ENCODE measurements at places on chromosomes 7 and 10.

DNA sequence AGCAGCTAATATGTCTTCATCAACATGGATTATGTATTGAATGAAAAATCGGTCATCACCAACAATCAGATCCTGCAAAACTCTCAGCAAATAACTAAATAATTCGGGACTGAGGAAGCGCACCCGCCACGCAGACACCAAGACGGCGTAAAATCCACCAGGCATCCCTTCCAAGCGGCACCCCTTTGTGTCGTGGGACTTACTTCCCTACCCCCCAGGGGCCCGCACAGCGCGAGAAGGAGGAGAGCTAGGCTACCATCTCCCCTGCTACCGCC lies 721 bp downstream of the ARL3 start:
- DNase-seq: no peak

DNA sequence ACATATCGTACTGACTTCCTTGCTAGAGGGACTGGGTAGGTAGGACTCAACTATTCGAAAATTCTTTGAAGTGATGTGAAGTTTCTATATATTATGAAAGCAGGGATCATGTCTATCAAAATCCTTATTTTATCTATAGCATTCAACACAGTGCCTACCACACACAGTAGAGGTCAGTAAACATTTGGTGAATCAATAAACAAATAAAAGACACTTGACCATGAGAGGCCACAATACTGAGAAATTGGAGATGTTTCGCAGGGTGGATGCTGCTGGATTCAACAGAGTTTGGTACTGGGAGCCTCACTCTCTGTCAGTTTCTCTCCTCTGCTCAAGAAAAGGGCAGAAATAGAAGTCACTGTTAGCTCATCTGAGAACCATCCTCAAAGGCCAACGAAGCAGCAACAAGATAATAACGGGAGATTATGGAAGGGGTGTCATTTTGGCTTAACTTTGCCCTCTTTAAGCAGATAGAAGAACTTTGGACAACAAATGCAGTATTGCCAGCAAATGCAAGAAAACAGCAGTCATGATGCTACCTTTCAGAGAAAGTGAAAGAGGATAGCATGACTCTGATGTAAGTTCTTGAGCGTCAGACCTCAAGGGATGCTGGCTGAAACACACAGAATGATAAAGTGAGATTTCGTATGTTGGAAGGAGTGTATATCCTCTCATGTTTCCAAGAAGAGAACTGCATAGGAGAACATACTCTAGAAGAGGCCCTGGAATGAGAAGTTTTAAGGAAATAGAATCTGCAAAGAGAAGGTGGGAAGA lies 107.6 kb downstream of the SEMA3E start:
- no peak for DNase-seq

DNA sequence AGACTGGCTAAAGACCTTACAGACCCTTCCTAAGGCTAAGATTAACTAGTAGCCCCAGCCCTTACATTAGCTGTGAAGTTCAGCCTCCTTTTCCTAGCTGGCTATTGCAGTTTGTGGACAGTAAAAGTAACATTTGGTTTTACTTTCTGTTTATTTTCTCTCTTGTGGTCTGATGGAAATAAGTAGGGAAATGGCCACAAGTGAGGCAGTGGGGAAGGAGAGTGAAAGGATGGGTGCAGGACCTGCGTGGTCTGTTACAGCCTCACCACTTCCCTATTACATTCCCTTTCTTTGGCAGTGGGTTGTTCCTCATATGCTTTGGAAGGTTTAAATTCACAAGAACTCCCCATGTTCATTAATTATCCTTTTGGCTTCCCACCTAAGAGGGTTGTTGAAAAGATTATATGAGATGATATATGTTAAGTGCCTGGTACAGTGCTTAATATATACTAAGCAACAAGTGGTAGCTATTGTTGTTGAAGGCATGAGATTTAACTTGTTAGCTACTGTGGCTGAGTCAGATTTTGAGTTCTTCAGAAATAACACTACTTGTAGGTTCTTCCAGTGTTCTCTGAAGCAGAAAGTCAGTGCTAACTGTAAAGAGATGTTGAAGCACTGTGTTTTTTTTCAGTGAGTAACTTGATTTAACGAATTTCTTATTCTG lies 181.7 kb downstream of the ST7 start:
- DNase-seq: no peak

DNA sequence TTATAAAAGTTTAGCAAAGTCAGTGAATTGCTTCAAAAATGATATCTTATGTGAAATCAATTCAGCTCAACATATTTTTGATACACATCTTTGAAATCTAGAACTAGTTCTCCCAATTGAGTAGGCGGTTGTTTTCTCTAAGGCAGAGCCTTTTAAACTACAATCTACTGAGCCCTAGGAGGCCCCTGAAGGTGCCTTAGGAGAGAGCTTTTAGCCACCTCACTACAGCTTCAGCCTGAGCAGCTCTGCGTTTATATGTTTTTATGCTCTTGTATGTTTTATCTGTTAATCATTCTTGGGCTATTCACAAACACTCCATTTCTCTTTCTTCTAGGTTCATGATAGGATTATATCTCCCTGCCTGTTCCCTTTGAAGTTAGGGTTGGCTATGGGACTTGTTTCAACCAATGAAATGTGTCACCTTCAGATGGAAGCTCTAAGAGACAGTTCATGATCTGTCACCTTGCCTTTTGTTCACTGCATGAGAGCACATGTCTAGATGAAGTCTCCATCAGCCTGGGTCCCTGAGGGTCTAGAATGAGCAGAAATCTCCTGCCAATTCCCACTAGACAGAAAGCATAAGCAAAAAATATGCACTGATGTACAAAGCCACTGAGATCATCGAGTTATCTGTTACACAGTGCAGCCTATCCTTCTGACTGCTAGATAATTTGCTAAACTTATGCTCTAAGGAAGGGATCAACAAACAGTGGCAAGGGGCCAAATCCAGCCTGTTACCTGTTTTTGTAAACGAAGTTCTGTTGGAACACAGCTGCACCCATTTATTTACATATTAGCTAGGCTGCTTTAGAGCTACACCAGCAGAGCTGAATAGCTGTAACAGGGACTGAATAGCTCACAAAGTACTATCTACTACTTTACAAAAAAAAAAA lies 128.5 kb upstream of the CDK1 start:
- DNase-seq: no peak

- no peak for DNase-seq
Measured at GRCh38 chr7:151243408-151244195, 4.9 kb downstream of the SMARCD3 start.

GRCh38 chr10:80356563-80356988 lies at the start of the genes DYDC1 and DYDC2:
TSS of gene DYDC1 (minus strand) at chr10:80356755. CDS start at chr10:80352601, 4,154 bp downstream.
TSS of gene DYDC2 (plus strand) at chr10:80356781. CDS start at chr10:80362444, 5,663 bp downstream.
- peak; percentile 34 for DNase-seq

- DNase-seq: no peak
Measured at GRCh38 chr7:114533131-114533530, 118.5 kb downstream of the FOXP2 start.

- no peak for DNase-seq
Measured at GRCh38 chr7:116924741-116925140, 28.6 kb upstream of the ST7 start.

DNA sequence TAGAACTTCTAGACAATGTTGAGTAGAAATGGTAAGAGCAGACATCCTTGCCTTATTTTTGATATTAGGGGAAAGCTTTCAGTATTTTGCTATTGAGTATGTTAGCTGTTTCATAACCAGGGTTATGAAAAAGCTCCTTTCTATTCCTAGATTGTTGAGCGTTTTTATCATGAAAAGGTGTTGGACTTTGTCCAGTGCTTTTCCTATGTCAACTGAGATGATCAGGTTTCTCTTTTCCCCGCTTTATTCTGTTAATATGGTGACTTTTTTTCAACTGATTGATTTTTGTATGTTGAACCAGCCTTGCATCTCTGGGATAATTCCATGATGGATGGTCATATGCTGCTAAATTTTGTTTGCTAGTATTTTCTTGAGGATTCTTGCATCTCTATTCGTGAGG lies 58.5 kb downstream of the LCOR start:
- DNase-seq: no peak

DNA sequence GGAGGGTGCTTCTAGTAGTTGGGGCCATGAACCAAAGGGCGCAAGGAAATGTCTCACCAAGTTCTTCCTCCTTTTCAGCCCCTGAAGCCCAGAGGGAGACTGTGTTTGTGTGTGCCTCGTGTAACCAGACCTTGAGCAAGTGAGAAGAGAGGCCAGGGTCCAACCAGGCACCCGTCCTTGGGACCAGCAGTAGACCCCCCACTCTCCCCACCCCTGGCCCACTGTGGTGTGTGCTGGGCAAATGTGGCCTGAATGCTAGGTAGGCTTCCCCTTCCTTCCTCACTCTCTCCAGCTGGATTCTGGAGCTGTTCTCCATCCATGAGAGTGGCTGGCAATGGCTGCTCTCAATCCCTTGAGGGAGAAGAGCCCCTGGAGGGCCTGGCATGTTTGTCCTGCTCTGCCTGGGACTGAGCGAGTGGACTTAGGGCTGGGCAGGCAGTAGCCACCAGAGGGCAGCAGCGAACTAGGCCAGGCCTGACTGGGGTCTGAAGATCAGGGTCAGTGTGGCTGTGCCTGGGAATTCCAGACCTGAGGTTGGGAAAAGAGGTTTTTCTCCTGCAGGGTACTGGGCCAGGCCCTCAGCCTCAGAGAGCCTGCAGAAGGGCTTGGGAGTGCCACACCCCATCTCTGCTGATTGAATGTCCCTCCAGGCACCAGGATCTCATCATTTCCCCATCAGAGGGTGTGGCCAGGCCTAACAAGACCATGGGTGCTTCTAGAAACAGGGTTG lies 12.5 kb downstream of the SFRP5 start:
- peak; percentile 53 for DNase-seq

DNA sequence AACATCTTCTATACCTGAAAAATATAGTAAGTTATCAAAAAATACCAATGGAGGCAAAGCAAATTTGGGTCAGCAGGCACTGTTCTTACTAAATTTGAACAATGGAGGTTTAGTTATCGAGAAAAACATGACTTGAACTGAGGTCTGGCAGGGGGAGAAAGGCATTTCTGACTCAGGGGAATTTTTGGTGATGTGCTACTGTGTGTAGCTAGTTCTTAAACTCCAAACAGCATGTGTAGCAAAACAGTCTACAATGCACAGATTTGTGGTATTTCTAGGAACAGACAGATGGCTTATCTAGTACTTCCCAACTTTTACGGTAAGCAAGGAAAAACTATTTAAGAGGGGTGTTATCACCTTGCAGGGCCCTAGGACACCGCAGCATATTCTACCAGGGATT lies 311.6 kb upstream of the LRRN3 start:
- no peak for DNase-seq

DNA sequence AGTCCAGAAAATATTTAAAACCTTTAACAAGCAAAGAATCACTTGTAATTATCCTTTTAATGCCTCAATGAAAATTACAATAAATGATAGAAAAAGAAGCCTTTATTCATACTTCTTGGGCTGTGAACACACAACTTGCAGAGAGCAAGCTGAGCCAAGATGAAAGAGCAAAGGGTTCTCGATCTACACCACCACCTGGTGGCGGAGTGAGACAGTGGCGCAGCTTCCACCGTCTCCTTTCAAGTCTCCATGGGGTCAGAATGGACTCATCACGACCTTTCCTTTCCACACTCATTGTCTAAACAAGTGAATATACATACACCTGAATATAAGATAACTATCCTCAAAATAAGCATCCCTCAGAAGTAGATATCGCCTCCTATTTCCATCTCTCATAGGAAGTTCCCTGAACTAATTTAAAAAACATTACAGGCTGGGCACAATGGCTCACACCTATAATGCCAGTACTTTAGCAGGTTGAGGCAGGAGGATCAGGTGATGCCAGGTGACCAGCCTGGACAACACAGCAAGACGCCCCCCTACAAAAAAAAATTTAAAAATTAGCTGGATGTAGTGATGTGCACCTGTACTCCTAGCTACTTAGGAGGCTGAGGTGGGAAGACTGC lies 40.7 kb downstream of the ATE1 start:
- DNase-seq: peak; percentile 32

DNA sequence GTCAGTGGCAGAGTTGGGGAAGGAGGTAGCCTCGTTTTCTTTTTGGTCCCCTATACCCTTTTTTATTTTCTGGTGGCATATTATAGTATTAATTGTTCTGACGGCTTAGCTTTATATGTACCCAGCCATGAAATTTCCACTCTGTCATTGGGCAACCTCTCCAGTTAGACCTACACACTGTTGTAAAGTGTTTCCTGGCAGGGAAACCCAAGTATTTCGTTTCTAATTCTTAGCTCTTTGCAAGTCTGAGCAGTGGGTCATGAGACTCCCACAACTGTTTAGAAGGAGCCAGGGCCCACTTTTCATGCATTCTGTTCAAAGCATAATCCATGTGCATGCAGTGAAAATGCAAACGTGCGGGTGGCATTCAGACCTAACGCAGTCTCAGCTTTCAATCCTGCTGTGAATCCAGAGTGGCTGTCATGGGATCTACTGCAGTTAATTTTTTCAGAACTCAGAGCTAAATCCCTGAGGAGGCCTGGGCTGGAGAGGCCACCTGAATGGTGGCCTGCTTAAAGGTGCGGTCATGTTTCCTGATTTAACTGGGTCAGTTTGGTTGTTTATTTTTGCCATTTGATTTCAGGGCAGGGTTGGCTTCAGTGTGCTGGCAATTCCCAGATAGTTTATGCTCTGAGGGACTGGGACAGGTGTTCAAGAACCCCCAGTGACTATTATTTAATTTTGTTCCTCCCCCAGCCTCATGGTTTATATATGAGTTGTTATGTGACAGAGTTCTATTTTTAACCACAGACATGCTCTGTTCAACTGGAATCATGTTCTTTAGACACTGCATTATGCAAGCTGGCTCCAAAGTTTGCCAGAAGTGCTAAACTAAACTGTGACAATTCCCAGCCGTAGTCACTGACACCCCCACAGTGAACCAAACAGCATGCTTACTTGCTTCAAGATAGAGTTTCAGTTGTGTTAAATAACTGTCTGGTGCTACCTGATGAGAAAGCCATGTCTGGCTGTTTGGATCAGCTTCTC lies 27.4 kb upstream of the SYPL1 start:
- no peak for DNase-seq

DNA sequence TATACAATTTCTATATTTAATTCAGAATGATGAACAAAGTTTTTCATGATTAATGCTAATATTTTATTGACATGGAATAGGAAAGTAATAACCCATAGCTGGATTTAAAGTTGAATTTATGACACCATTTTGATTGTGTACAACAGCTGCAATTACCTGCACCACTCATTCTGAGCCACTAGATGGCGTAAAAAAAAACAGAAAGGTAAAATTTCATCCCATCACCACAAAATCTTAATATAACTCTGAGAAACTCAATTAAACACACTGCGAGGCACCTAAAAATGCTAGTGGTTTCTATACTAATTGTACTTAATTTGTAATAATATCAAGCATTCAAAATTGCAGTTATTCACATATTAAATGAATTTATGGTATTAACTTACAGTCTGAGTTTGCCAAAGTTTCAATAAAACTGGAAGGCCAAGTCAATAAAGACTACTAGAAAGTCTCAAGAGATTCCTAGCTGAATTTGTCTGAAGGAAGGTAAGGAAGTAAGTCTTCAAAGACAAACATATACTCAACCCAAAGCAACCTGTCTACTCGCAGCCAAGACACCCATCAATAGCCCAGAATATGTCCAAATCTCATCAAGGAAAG lies 182.5 kb downstream of the SKAP2 start:
- DNase-seq: no peak

- no peak for DNase-seq
Measured at GRCh38 chr10:130958003-130958402, 353.5 kb downstream of the TCERG1L start.
